ENCODE measurements at places on chromosomes 11 and 22.

- DNase-seq = no peak
Measured at GRCh38 chr11:64881476-64881875, 3.1 kb upstream of the EHD1 start.

GRCh38 chr11:76702336-76703128 is 32.0 kb upstream of the LRRC32 start:
- DNase-seq = no peak

DNA sequence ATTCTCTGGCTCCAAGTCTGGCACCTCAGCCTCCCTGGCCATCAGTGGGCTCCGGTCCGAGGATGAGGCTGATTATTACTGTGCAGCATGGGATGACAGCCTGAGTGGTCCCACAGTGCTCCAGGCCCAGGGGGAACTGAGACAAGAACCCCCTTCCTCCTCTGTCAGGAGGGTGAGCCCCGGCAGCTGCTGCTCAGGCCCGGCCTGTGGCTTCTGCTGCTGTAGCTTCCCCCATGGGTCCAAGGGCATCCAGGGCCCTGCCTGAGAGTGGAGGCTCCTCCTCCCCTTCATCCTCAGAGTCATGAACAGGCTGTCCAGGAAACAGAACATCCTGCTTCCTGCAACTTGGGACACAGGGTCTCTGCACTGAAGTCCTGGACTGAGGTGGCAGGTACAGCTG is 113.6 kb downstream of the VPREB1 start:
- no peak for DNase-seq

- peak; percentile 43 for DNase-seq
Measured at GRCh38 chr22:21712751-21713427, 22.7 kb downstream of the YPEL1 start.

DNA sequence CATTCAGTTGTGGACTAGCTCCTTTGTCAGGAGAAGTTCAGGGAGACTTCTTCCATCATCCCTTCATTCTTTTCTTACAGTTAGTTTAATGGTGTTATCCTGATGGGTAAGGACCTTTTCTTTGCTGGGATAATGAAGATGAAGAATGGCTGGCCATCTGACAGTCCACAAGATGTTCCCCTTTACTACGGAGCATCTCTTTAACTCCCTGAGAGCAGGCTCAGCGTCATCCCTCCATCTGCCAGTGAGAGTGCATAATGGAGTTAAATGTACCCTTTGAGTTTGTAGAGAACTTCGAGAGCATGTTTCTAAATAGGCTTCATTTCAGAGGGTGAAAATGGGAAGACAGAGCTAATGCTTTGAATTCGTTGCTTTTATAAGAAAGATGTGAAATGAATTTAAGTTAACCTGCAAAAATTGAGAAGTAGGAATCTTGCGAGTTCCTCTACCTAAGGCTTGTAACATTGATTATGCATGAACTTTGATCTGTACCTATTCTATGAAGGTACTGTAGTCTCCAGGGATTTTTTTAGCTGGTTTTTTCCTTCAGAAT is 1.7 kb downstream of the EP300 start:
- no peak for DNase-seq
